ENCODE measurements at places on chromosomes 3 and 15. TPM values are rescaled to one million over a fixed set of nuclear protein-coding genes. Genes with fewer than 3 reads are reported as not detected.

The UNC13C gene
- not detected for total RNA-seq

DNA sequence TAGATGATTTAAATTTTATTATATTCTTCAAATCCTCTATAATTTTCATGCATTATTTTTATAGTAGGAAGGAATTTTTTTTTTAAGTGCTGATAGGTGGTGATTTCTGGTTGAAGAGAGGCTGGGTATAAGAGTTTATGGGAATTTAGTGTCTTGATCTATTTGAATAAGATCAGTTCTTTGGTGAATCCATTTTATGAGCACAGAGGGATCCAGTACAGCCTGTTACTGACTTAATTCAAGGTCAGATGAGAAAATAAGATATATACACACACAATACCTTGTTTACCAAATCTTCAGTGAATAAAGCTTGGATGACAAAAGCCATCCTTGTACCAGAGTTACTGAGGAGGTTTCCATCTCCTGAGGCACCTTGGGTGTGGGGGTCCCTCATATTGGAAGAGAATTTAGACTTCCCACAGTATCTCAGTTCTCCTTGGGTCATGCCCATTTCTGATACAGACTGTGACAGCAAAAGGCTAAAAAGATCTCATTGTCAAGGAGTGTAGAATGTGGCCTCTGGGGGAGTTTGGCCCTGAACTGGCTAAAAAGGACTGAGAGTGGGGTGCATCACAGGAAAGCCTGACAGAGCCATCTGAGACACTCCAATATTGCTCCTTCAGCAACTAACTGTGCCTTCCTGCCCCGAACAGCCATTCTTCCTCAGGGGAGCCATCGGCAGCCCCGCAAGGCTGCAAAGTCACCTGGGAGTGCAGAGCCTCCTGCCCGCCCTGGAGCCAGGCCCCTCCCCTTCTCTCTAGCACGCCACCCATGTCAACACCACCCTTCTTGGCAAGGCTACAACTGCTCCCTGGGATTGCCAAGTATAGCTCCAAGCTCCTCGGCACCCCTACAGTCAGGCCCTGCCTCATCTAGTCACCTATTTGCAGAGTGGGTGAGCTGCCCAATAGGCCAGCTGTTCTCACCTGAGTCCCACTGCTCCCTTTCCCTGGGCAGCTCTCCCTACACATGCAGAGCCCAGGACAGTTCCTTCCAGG lies 43.1 kb upstream of the HACD2 start:
- no peak overlapping the region for H3K4me3 ChIP-seq
- no peak for DNase-seq
- H3K27me3 ChIP-seq = no peaks in the 10 kb centered on the region
- no peaks in the 10 kb centered on the region for H3K4me1 ChIP-seq
- H3K36me3 ChIP-seq = no peaks in the 10 kb centered on the region

GRCh38 chr3:123791898-123792297 lies 92.2 kb downstream of the MYLK start:
- no peak overlapping the region for H3K27ac ChIP-seq
- H3K4me1 ChIP-seq = no peaks in the 10 kb centered on the region
- DNase-seq = no peak
- H3K27me3 ChIP-seq = peaks cover 2% of the 10 kb centered on the region
- H3K36me3 ChIP-seq = no peaks in the 10 kb centered on the region

DNA sequence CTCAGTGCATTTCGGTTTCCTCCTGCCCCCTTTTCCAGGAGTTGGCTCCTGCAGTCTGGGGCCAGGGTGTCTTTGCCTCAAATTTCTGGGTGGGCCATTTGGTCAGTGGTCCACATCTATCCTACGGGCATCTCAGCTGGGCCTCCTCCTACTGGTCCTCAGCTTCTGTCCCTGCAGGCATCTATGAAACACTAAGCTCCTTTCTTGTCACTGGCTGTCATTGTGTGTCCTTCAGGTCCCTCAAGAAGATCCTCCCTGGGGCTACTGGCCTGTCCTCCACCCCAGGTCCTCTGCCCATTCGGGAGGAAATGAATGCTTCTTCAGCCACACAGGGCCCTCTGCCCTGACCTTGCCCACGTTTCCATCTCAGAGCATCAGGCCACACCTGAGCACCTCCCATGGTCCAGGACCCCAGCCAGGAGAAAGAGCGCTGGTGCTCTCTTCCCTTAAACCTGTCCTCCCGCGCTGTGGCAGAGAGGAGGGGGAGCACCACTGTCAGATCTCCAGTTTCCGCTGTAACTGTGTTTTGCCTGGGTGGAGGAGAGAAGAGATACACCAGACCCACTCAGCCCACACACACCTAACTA lies 1.8 kb downstream of the PRR23E start:
- H3K4me1 ChIP-seq = no peaks in the 10 kb centered on the region
- no peaks in the 10 kb centered on the region for H3K36me3 ChIP-seq
- H3K4me3 ChIP-seq = no peak overlapping the region
- H3K27ac ChIP-seq = no peak overlapping the region

DNA sequence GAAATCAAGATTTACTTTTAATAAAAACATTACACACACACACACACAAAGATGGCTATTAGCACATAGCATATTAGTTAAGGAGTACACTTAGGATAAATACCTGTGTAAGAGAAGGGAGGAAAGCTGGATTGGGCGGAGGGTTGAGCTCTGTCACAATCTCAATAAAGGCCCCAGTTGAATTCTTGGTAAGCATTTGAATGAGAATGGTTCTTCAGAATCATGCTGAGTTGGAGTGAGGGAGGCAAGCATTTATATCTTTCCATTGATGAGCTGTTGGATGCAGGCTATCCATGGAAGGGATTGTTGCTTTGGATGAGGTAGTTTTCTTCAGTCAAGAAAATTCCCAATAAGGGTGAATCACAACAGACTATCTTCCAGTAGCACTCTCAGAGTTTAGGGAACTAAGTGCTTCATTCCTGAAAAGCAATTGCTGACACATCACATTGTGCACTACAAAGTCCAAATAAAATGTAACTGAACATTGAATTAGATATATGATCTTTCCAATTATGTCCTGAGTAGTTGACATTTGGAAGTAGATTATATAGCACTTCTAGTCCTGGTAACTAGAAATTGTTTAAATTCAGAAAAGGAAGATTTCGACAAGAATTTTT lies 95.7 kb downstream of the SUCNR1 start:
- no peak overlapping the region for H3K4me3 ChIP-seq
- H3K4me1 ChIP-seq = no peaks in the 10 kb centered on the region

GRCh38 chr3:21562243-21562642 lies 188.8 kb downstream of the ZNF385D start:
- H3K27ac ChIP-seq = no peak overlapping the region
- H3K4me3 ChIP-seq = no peak overlapping the region
- H3K36me3 ChIP-seq = no peaks in the 10 kb centered on the region
- H3K27me3 ChIP-seq = no peaks in the 10 kb centered on the region
- DNase-seq = no peak

DNA sequence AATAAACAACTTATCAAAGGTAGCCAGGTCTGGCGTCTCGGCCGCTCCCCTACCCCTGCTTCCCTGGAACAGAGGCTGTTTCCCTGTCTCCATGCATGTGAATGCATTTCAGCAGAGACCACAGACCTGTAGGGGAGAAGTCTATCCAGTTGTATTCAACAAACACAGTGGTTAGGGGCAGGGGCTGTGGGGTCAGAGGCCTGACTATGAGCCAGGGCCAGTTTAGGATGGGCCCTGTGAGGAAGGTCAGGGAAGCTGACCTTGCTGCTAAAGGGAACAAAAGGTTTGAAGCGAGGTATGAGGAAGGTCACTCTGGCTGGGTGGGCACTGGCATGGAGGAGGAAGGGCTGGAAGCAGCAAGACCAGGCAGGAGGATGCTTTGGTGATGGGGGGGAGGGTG lies 184.6 kb downstream of the XXYLT1 start:
- H3K4me3 ChIP-seq = no peak overlapping the region
- no peaks in the 10 kb centered on the region for H3K36me3 ChIP-seq
- H3K27ac ChIP-seq = no peak overlapping the region
- no peak for DNase-seq
- peaks cover 3% of the 10 kb centered on the region for H3K27me3 ChIP-seq
- peaks cover 3% of the 10 kb centered on the region for H3K4me1 ChIP-seq

DNA sequence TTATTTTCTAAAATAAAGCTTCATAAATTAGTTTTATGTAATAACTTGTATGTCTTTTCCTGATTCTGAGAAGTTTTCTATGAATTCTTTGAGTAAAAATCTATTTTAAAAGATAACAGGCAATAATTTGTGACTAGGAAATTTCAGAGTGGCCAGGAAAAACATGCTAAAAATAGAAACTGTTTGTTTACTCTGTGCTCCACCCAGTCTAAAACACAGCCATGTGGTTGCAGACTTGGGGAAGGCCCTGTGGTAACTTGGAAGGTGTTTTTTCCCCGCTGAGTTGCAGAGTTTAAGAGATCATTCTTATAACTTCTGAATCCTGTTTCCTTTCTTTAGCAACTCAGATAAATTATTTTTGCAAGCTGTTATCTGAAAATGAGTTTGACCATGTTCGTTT lies 21.9 kb downstream of the PLCL2 start:
- DNase-seq = peak; percentile 75
- no peak overlapping the region for H3K27ac ChIP-seq
- peaks cover 19% of the 10 kb centered on the region for H3K36me3 ChIP-seq

The PLA2G4D gene
- not detected for total RNA-seq

DNA sequence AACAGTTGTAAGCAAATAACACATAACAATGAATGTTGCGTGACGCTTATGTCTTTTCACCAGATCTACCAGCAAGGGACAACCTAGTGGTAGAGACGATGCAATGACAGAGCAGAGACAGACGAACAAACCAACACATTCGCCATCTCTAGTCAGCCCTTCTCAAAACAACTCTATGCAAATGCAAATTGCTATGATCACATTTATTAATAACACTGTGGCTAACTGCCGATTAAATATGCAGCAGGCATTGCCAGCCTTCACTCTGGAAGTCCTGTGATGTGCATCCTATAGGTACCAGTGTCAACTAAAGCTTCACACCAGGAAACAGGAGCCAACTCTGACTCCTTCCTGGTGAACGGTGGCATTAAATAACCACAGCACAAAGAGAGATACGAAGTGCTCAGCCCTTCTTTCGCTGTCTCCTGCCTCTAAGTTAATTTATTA lies 94.2 kb downstream of the FOXP1 start:
- H3K4me3 ChIP-seq = peak overlapping the region; percentile 37
- H3K36me3 ChIP-seq = peaks cover 21% of the 10 kb centered on the region
- no peaks in the 10 kb centered on the region for H3K27me3 ChIP-seq
- peak overlapping the region; percentile 68 for H3K27ac ChIP-seq
- H3K4me1 ChIP-seq = peaks cover 57% of the 10 kb centered on the region

DNA sequence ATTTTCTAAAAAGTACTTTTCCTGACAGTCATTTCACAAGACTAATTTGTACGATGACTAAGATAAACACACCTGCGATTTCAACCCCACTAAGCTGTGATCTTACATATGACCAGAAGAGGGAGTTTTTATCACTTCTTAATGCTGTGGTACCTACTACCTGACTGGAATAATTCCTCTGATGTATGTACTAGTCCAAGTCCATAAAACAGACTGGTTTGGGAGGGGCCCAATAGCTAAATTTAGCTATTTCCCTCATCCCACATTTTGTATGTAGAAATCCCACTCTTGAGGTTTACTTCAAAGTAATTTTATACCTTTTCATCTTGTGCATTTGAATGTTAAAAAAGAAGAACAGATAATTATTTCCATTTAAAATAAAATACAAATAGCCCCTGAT lies 49.7 kb upstream of the SCAANT1 start:
- H3K4me3 ChIP-seq = no peak overlapping the region
- no peak overlapping the region for H3K27ac ChIP-seq
- no peaks in the 10 kb centered on the region for H3K27me3 ChIP-seq
- peak; percentile 71 for DNase-seq
- peaks cover 46% of the 10 kb centered on the region for H3K4me1 ChIP-seq

GRCh38 chr3:71585887-71586809 lies 2.6 kb upstream of the FOXP1 start:
- peaks cover 1% of the 10 kb centered on the region for H3K27me3 ChIP-seq
- peaks cover 24% of the 10 kb centered on the region for H3K4me1 ChIP-seq
- no peak overlapping the region for H3K4me3 ChIP-seq

- peak overlapping the region; percentile 74 for H3K27ac ChIP-seq
- H3K4me1 ChIP-seq = peaks cover 19% of the 10 kb centered on the region
- H3K36me3 ChIP-seq = peaks cover 40% of the 10 kb centered on the region
- no peaks in the 10 kb centered on the region for H3K27me3 ChIP-seq
Measured at GRCh38 chr3:14462738-14463137, 60.3 kb downstream of the SLC6A6 start.

The NPRL2 gene
- total RNA-seq = 43.0 TPM

DNA sequence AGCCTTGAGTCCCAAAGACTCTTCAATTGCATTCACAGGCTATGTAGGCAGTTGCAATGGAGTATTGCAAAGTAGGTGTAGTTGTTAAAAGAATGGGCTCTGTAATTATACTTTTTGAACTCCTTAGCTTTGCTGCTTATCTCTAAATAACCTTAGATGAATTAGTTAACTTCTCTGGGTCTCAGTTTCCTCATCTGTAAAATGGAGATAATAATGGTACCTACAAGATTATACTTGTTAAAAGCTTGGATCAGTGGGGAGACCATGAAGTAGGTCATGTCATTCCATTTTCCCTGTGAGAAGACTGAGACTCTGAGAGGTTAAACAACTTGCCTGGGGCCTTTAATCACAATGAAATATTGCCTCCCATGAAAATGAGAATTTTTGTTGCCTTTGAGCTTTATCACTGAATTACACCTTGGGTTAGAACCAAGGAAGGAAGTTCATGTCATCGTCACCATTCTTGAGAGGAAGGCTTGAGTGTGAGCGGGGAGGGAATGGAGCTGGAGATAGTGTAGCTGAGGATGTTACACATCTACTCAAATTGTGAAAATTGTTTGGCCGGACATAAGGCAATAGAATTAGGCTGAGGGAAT lies 38.1 kb downstream of the CTDSPL start:
- peaks cover 2% of the 10 kb centered on the region for H3K27me3 ChIP-seq
- H3K4me3 ChIP-seq = no peak overlapping the region
- no peak overlapping the region for H3K27ac ChIP-seq
- H3K36me3 ChIP-seq = no peaks in the 10 kb centered on the region

The VIPR1 gene
- total RNA-seq = 0.80 TPM

The OSTN gene
- not detected for total RNA-seq

- H3K27ac ChIP-seq = no peak overlapping the region
- H3K36me3 ChIP-seq = no peaks in the 10 kb centered on the region
- peaks cover 5% of the 10 kb centered on the region for H3K4me1 ChIP-seq
- no peak overlapping the region for H3K4me3 ChIP-seq
- no peak for DNase-seq
Measured at GRCh38 chr3:31196881-31197364, 302.5 kb upstream of the GADL1 start.

DNA sequence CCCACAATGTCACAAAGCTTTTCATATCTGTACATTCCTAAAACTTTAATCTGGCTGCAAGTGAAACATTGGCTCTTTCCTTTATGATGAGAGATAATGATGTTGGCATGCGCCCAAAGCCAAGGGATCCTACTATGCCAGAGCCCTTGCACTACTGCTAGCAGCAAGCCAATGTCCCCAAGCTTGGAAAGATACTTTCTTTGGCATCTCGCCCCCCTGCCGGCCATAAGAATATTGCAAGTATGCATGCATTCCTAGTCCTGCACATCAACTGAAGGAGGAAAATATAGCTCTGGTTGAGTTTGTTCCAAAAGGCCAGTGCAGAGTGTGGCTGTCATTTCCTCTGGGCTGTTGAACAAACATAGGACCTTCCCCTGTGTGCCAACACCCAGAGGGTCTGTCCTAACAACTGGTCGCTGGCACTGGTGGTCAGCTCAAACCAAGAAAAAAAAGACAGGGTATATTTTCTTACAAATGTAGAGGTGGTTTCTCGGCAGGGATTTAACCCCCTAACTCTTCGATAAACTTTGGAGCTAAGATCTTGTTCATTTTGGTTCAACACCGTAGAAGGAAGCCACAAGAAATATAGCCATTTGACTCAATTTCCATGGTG lies 120.9 kb upstream of the ZBED2 start:
- no peak overlapping the region for H3K27ac ChIP-seq
- H3K27me3 ChIP-seq = no peaks in the 10 kb centered on the region
- peaks cover 5% of the 10 kb centered on the region for H3K4me1 ChIP-seq
- no peak overlapping the region for H3K4me3 ChIP-seq
- peak; percentile 72 for DNase-seq
- peaks cover 29% of the 10 kb centered on the region for H3K36me3 ChIP-seq

The CRYBG3 gene
- total RNA-seq = 8.3 TPM
